ENCODE measurements at places on chromosomes 7 and 10. TPM values are rescaled to one million over a fixed set of nuclear protein-coding genes. Genes with fewer than 3 reads are reported as not detected.

- no peaks in the 10 kb centered on the region for H3K27me3 ChIP-seq
- H3K4me3 ChIP-seq, result no peak overlapping the region
- no peaks in the 10 kb centered on the region for H3K4me1 ChIP-seq
Measured at GRCh38 chr7:134113655-134114054, 13.5 kb upstream of the LRGUK start.

Gene NUPR2
- not detected for total RNA-seq

Gene CCDC3
- 0.18 TPM for total RNA-seq

GRCh38 chr10:35592441-35592840 is 12.7 kb upstream of the GJD4 start:
- no peaks in the 10 kb centered on the region for H3K4me1 ChIP-seq
- no peak overlapping the region for H3K27ac ChIP-seq
- H3K27me3 ChIP-seq, result peaks cover 13% of the 10 kb centered on the region
- H3K36me3 ChIP-seq, result no peaks in the 10 kb centered on the region

DNA sequence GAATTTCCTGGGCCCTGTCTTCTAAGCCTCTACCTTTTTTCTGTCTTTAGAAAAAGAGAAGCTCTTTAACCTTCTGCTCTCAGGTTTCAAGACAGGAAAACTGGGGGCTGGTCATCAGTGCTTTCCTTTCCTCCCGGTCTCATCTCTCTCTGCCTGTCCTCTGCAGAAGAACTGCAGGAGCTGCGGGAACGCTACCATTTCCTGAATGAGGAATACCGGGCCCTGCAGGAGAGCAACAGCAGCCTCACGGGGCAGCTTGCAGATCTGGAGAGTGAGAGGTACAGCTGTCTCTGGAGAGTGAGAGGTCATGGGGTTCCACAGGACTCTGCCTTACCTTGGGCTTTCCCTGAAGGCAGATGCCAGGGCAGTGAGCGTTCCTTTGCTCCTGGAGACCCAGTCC is 12.7 kb downstream of the CCDC136 start:
- H3K4me3 ChIP-seq, result no peak overlapping the region
- DNase-seq, result no peak
- H3K27me3 ChIP-seq, result no peaks in the 10 kb centered on the region
- no peak overlapping the region for H3K27ac ChIP-seq
